ENCODE measurements at places on chromosomes 5 and 9.

GRCh38 chr5:32482193-32482592, 37.7 kb upstream of the ZFR start:
- no peak for DNase-seq

DNA sequence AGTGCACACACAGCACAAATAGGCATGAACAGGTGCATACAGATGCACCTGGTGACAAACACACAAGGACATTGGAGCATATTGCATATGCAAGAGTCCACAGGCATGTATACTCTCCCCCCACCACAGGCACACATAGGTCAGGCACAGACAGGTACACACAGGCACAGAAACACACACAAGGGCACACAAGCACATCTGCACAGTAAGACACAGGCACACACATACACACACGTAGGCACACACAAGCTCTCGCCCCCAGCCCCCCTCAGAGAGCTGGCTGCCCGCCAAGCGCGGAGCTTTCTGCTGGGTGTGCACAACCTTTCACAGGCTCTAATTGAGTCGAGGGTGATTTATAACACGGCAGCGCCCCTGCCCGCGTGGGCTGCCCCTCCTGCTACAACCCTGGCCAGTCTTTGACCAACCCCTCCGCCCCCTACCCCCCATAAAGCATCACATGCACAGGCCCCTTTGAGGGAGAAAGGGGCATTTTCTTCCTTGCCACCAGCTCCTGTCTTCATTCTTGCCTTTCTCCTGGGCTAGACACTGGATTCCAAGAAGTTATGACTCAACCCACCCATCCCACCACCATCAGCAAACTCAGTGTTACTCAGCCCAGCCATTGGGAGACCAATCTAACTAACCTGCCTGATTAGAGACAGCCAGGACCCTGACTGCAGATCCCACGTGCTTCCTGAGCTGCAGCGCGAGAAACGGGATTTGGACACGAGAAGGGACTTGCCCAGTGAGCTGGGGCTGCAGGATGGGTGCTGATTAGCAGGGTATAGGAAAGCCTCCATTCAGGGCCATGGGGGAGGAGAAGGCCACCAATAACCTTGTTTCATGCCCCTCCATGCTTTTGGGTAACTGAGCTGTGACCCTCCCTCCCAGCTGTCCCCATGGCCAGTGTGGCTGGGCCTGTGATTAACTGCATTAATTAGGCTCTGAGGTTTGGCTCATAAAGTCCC, 42.8 kb upstream of the PSD2 start:
- DNase-seq: no peak

DNA sequence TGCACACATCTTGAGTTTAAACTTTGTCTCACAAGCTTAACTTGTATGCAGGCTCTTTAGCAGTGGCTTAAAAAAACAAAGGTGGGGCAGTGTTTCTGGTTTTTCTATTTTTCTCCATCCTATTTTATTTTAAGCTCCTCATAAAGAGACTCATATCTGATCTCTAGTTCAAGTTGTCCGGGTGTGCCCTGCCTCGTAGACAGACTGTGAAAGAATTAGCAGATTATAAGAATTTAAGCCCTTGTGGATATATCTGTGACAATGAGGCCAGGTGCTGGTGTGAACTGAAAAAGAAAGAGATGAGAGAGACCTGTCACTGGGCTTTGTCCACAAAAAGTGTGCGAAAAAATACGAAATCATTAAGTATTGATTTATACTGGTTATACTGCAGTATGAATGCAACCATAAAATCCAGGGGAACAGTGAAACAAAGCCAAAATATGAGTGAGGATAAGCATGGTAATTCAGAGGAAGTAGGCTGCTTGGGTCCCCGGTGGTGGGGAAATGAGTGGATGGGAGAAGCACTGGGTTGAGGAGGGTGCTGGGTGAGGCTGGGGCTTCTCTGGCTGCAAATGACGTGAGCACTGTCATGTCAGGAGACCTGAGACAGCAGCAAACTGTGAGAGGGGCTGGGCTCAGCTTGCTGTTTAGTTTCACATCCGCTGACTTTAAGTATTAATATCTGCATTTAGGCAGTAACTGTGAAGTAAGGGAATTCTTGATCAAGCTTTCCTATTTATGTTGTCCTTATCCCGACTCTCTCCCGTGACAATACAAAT, 179.7 kb upstream of the ANKRD55 start:
- no peak for DNase-seq

- no peak for DNase-seq
Measured at GRCh38 chr5:98804066-98804465, 30.6 kb downstream of the RGMB start.

GRCh38 chr5:124888050-124888506, 141.6 kb upstream of the ZNF608 start:
- no peak for DNase-seq

DNA sequence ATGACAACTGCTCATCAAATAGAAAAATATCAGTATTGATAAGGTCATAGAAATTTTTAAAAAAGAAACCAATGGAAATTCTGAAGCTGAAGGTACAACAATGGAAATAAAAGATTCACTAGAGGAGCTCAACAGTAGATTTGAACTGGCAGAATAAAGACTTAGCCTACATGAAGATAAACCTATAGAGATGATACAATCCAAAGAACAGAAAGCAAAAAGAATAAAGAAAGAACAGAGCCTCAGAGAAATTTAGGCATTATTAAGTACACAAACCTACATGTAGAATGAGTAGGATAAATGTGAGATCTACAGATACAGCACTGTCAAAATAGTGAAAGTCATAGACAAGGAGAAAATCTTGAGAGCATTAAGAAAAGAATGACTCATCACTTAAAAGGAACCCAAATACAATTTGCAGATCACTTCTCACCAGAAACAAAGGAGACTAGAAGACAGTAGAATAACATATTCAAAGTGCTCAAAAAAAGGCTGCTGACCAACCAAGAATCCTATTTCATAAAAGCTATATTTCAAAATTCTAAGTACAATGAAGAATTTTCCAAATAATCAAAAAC, 47.8 kb upstream of the HTR4 start:
- no peak for DNase-seq

- DNase-seq: no peak
Measured at GRCh38 chr9:127754099-127755060, 19.3 kb upstream of the TOR2A start.

GRCh38 chr5:72434056-72434780, 73.0 kb downstream of the ZNF366 start:
- no peak for DNase-seq
